ENCODE measurements at places on chromosomes 12 and 14.

- no peak for DNase-seq
Observed at GRCh38 chr12:89087876-89088275, 264.4 kb downstream of the DUSP6 start.

DNA sequence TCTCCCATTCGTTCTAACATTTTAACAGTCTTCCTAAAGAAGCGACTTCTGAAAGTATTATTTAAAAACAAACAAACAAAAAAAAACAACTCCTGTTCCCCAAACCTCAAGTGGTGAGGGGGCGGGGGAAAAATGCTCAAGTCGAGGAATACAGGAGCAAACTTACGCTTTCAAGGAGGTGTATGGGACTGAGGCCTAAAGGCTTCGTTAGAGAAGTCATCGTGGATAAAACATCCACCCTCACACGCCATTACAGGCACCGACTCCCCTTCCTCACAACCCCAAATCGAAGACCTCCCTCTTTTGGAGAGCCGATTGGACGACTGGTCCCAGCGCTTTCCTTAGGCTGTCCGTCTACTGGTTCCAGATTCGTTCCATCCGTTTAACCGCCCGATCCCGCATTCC is 693 bp downstream of the CBX5 start:
- DNase-seq, result no peak

DNA sequence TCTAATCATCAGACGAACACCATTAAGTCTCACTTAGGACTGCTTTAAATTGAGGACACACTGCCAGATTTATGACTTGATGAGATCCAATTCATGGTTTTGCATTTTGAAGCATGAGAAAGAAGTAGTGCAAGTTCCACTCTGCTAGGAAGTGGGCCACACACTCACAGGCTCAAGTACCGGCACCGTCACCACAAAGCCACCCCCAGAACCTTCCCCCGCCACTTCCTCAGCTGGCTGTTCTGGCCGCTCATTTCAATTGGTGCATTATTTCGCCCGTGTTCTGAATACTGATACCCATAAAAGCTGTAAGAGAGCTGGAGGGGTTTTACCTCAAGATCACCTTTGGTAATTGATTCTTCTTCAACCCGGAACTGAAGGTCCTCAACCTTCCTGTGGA is 70.1 kb downstream of the CLIP1 start:
- no peak for DNase-seq

- DNase-seq, result no peak
Observed at GRCh38 chr14:100906420-100906819, 2.9 kb upstream of the RTL1 start.

GRCh38 chr12:83465632-83466031 is 778.9 kb downstream of the TMTC2 start:
- DNase-seq, result no peak

DNA sequence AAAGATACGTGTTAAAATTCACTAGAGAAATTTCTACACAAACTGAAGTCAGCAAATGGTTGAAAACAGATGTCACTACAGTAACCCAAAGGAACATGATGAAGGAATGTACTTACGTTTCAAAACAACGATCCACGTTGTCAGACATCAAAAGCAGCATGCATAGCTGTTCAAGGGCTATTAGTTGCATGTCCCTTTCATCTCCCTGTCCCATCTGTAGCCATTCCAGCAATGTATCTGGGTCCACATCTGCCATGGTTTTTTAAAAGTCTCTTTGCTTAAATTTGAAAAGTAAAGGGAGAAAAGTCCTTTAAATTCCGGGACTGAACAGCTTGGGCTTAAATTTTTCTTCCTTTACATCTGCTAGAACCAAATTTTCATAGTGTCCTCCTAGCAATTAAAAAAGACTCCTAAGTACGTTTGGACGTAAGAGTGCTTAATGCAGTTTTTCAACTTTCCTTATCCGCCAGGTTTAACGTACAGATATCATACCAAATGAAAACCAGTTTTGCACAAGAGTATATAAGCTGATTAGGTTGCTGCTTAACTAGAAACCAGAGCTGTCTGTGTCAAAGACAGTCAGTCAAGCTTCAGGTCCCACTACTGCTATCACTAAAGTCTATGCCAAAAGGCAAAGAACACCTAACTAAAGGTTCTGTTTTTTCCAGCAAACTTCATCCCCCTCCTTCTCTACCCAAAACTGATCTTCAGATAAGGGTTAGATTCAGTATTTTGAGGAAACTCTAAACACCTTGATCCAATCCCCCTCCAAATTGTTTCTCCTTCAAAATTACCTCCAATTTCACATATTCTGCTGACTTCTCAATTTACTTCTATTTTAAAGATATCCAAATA is 1.7 kb downstream of the HECTD1 start:
- DNase-seq, result peak; percentile 49

DNA sequence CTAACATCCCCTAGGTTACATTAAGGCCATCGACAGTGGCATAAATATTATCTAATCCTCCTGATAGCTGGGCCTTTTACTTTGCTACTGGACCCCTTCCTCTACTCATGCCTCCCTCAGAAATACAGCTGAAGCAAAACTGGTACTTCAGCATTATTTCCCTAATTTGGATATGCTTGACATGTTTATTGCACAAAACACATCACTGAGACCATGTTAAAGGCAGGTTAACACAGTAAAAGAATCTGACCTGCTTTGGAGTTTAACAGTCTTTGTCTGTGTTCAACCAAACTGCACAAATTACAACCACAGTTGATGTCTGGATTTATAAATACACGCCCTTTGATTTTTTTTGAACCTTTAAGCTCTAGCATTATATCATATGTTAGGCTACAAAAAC is 156.6 kb downstream of the FOXA1 start:
- no peak for DNase-seq

GRCh38 chr14:91835197-91835919 is 32.0 kb downstream of the TC2N start:
- no peak for DNase-seq

GRCh38 chr12:62799766-62800406 is 135.1 kb downstream of the PPM1H start:
- DNase-seq, result no peak

DNA sequence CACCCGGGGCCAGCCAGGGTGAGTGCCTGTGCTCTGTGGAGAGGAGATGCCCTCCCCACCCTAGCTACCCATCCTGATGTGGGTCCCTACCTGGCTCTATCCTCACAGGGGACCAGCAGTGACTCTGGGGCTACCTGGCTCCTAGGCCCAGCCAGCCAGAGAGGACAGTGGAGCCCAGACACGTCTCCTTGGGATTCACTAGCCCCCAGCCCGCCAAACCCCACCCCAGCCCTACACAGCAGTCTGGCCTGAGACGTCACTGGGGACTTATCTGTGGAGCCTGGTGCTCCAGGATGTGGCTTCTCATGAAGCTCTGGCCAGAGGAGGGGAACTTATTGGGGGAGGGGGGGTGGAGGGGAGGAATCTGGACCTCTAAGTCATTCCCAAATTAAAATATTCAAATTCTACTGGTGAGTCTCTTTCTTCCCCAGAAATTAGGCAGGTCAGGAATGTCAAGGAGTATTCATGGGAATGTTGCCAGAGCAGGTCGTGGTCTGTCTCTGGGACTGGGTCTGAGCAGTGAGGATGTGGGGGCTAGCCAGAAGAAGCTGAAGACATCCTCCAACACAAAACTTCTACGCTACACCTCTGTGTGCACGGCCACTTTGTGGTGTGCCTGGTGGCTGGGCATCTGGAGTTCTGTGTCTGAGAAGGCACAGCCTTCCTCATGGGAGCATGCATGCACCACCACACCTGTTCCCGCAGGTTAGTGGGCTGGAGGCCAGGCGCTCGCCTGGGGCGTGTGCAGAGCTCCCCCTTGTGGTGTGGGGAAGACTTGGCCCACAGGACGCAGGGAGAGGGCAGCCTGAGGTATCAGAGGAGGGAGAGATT is 2.7 kb downstream of the CMTM5 start:
- no peak for DNase-seq

DNA sequence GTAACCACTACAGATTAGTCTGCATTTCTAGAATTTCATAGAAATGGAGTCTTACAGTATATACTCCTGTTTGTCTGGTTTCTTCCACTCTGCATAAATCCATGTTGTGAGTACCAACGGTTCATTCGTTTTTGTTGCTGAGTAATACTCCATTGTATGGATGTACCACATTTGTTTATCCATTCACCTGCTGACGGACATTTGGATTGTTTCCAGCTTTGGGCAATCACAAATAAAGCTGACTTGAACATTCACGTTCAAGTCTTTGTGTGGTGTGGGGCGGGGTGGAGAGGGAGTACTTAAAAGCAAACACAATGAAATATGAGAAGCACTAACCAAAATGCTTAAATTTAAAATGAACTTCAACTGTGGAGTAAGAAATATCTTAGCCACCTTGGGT is 7.1 kb downstream of the HECTD4 start:
- no peak for DNase-seq

GRCh38 chr12:28631831-28632230 is 441.6 kb downstream of the CCDC91 start:
- no peak for DNase-seq

- no peak for DNase-seq
Observed at GRCh38 chr12:50101663-50102062, 2.1 kb upstream of the GPD1 start.

DNA sequence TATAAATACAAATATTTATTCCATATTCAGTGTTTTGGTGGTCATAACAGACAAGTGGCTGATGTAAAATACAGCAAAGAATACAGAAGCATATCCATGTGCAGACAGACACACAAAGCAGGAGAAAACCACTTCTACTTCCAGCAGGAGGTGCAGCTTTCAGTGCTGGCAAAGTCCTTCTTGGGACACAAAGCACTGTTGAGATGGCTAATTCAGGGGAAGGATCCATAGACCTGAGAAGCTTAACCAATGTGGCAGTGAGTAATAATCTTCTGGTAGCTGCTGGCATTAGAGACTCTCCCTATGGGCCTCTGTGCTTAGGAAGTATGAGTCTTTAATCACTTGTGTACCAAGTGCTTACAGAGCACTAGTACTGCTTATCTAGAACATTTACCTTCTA is 26.8 kb downstream of the AMN1 start:
- no peak for DNase-seq
